ENCODE measurements at places on chromosomes 12 and 14.

DNA sequence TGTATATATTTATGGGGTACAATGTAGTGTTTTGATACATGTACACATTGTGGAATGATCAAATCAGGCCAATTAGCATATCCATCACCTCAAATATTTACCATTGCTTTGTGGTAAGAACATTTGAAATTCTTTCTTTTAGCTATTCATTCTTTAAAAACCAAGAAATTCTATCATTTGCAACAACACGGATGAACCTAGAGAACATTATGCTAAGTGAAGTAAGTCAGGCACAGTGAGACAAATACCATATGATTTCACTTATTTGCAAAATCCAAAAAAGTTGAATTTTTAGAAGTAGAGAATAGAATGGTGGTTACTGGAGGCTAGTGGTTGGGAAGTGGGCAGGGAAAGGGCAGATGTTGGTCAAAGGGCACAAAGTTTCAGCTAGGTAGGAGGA, 129.3 kb upstream of the PTPRQ start:
- no peak for DNase-seq

- no peak for DNase-seq
Measured at GRCh38 chr14:105062048-105062433, 3.2 kb downstream of the GPR132 start.

DNA sequence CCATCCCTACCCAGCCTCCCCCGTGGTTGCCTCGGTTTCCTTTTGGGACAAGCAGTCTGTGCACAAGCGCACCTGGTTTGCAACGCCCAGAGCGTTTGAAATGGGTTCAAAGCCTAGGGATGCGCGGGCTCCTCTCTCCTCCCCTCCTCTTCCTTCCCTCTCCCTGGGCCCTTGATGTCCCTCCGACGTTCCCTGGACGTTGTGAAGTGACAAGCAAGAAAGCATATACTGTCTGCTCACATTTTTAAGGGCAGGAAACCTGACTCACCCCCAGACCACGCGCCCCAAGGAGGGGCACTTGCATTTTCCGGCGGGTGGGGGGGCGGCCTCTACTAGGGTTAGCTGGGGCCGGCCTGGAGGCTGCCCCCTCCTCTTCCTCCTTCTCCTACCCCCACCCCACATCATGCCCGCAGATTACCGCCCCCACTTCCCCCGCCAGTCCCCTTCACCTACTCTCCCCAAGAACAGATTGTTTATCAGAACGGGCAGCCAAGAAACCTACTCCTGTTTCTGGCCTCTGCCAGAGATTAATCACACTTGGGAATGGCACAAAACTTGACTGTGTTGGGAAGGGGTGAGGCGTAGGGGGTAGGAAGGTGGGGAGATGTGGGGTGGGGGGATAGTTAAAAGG, 9.5 kb upstream of the IRF2BPL start:
- DNase-seq = no peak

GRCh38 chr14:89616425-89616824, 199.4 kb upstream of the FOXN3 start:
- DNase-seq = no peak

- peak; percentile 75 for DNase-seq
Measured at GRCh38 chr14:106044949-106045596, 518.7 kb downstream of the TMEM121 start.

- no peak for DNase-seq
Measured at GRCh38 chr12:68750506-68750905, 4.5 kb downstream of the SLC35E3 start.

GRCh38 chr14:90698379-90698869, 117.8 kb downstream of the TTC7B start:
- DNase-seq = no peak

GRCh38 chr14:39218171-39218769, 15.4 kb upstream of the MIA2 start:
- DNase-seq = no peak

DNA sequence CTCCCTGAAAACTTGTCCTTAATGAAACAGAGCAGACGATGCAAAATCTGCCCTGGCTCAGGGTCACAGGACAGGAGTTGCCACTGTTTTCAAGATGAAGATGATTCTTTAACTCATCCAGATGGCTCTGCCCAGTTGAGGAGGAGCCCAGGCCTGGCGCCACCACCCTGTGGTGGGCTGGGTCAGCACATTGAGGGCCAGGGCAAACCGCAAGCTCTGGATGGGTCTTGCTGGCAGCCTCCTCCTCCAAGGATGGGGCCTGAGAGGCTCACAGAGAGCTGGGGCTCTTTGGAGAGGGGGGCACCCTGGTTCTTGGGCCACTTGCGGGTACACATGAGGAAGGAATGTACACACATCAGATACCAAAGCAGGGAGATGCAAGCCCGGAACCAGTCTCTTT, 158.2 kb downstream of the NUAK1 start:
- no peak for DNase-seq

- peak; percentile 29 for DNase-seq
Measured at GRCh38 chr12:131105736-131106348, 152.1 kb downstream of the ADGRD1 start.

DNA sequence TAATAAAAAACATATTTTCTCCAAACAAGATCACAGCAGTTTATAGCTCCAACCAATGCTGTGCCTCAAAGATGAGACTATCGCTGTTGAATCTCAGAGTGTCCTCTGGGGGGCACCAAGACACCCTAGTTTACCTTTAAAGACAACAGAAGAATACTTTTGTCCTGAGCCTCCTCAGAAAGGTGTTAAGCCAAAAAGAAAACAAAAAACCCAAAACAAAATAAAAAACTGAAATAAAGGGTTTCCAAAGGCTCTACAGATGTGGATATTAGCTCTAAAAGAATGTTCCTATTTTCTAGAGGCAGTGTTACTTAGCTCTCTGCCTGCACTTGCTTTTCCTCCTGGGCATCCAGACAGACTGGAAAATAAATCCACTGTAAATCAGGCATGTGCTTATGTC, 86.9 kb upstream of the TTC7B start:
- DNase-seq = peak; percentile 55

- peak; percentile 15 for DNase-seq
Measured at GRCh38 chr14:99244367-99244901, 27.6 kb downstream of the BCL11B start.

GRCh38 chr12:132275110-132275531, 54.3 kb downstream of the GALNT9 start:
- DNase-seq = no peak

- no peak for DNase-seq
Measured at GRCh38 chr12:66708704-66709456, 30.0 kb upstream of the GRIP1 start.

- DNase-seq = no peak
Measured at GRCh38 chr12:44459569-44459968, 416.5 kb downstream of the NELL2 start.

GRCh38 chr14:35855876-35856481, 29.8 kb downstream of the BRMS1L start:
- DNase-seq = no peak

GRCh38 chr14:21498540-21499526, 12.3 kb downstream of the METTL3 start:
- peak; percentile 36 for DNase-seq

- DNase-seq = peak; percentile 40
Measured at GRCh38 chr12:105330931-105331804, 677 bp downstream of the C12orf75 start.

DNA sequence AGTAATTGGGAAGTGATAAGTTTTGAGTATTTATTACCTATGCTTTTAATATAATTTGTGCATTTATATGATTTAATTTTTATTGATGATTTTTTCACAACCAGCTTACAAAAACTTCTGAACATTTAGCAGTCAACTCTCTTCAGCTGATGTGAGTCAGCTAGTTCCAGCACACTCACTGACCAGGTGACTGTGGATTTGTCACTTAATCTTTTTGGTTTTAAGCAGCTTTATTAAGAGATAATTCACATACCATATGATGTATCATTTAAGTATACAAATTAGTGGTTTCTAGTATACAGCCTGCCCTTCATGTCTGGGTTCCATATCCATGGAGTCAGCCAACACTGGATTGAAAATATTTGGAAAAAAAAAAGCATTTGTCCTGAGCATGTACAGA, 103.5 kb downstream of the SYNE2 start:
- DNase-seq = no peak

- DNase-seq = peak; percentile 65
Measured at GRCh38 chr14:89466484-89466883, 49.5 kb upstream of the FOXN3 start.

DNA sequence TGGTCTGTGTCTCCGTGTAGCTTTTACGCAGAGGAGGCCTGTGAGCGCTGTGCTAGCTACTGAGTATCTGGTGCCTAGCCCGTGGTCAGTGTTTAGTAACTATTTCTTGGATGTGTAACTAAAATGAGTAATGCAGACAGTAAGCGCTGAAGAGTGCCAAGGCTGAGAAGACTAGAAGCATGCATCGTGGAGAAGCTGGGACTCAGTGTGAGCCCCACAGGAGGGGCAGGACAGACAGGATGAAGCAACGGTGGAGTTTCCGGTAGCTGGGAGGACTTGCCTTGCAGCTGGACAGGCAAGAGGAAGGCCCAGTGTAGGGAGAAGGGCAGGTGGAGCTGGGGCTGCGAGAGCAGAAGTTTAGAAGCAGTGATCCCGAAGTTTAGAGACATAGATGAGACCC, 233.4 kb upstream of the FKBP4 start:
- no peak for DNase-seq

DNA sequence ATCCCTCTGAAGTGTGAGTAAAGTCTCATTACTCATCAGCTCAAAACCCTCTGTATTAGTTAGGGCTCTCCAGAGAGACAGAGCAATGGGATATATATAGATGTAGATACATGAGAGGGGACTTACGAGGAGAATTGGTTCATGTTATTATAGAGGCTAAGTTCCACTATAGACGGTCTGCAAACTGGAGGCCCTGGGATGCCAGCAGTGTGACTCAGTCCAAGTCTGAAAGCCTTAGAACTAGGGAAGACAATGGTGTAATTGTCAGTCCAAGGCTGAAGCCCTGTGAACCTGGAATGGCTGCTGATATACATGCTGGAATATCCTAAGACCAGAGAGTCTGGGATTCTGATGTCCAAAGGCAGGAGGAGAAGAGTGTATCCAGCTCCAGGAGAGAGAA, 57.3 kb upstream of the CEP83 start:
- no peak for DNase-seq

DNA sequence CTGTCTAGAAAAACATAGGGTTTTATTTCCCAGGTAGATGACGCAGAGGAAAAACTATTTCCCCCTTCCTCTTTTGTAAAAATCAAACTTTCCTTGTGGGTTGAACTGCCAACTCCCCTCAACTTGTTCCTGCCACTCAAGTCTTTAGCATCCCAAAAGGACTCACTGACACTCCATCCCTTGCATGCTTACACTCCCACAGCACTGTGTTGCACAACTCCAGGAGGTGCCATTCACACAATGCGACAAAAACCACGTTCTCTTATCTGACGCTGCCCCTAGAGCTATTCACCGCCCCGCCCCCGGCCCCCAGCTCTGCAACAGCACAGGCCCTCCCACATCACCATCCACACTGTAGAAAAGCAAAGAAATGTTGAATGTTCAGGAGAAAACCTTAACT, 16.9 kb upstream of the STON2 start:
- DNase-seq = no peak

GRCh38 chr12:112974904-112975303, 3.4 kb upstream of the OAS2 start:
- DNase-seq = no peak

DNA sequence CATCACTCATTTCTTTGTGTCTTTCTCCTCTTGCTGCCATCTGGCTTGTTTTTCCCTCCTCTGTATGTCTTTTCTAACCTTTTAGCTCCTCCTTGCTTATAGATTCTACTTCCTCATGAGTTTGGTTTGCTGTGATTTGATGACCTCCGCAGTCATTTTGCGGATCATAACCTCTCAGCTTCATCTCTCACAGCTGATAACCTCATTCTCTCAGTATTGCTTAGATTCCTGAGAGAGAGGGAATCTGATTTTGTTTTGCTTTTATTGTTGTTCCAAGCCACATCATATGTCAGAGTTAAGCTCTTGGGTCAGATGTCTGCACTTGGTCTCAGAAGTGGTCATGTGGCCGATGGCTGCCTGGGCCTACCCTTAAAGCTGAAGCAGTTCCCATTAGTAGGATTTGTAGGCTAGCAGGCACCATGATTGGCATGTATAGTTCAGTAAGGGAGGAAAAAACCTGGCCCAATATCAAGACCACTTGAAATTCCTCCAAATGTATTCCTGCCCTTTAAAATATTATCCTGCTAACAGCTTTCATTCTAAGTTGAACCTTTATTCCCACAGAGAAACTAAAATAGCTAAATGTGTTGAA, 13.5 kb downstream of the ZNF664 start:
- DNase-seq = no peak

GRCh38 chr14:85714069-85714468, 184.1 kb downstream of the FLRT2 start:
- no peak for DNase-seq

DNA sequence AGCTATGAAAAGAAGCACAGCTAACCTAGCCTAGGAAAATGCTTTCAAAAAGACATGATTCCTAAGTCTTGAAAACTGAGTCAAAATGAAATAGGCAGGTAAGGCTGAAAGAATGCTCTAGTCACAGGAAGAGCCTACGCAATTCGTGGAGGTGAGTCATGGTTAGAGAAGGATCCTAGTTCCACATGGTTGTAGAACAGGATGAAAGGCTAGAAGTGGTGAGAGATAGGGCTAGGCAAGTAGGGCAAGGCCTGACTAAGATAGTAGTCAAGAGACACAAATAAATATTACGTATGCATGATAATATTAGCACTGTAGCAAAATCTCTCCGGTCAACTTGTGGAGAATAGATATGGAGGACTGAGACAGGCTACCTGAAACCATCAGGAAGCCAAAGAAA, 47.2 kb downstream of the PLCZ1 start:
- no peak for DNase-seq
